ENCODE measurements at places on chromosomes 7 and 10.

GRCh38 chr10:97648562-97649404 is 8.3 kb downstream of the PI4K2A start:
- no peak for DNase-seq

GRCh38 chr7:46411236-46411635 is 490.2 kb upstream of the IGFBP3 start:
- DNase-seq: no peak

DNA sequence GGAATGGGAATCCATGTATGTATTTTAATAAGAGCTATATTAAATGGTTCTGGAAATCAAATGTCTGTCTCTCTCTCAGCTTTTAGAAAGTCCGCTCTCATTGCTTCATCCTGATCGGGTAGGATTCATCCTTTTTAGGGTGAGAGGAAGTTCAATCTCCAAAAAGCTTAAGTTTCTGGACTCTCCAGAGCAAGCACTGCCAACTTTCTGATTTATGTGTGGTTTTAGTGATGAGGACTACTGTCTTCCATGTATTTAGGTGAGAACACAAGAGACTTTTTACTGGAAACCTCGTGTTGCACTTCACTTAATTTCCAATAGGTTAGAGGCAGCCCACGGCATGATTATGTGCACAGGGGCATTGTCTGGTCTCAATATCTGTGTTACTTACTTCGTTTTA is 267.9 kb downstream of the SUGCT start:
- DNase-seq: no peak

DNA sequence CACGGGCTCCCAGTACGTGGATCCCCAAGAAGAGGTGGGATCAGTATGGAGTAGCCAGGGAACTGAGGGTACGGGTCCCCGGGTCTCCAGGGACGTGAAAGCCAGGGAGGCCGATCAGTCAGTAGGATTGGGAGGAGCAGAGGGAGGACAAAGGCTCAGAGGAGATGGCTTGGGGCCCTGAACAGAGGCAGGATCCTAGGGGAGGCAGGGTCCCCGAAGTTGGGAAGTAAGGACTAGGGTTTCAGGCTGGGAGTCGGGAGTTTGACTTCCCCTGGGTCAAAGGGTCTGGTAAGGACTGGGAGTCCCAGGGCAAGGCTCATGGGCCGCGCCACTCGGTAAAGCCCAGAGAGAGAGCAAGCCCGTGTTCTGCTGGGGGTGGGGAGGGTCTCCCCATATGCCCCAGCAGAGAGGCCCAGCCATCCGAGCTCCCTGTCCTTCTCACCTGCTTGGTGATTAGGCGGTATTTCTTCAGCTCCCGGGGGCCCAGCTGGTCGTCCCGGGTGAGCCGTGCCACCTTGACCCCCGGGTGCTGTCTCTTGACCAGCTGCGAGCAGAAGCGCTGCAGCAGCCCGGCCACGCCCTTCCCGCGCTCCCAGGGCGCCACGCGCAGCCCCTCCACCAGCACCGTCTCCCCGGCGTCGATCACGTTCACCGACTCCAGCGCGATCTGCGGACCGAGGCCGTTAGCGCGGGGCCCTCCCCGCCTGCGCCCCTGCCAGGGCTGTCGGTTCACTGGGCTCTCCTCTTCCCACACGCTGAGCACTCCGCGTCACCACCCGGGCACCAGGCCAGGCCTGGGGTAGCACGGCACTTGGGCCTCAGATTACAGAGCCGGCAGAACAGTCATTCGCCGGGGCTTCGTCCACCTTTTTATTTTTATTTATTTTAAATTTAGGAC is 7.0 kb downstream of the NAT16 start:
- DNase-seq: peak; percentile 92

DNA sequence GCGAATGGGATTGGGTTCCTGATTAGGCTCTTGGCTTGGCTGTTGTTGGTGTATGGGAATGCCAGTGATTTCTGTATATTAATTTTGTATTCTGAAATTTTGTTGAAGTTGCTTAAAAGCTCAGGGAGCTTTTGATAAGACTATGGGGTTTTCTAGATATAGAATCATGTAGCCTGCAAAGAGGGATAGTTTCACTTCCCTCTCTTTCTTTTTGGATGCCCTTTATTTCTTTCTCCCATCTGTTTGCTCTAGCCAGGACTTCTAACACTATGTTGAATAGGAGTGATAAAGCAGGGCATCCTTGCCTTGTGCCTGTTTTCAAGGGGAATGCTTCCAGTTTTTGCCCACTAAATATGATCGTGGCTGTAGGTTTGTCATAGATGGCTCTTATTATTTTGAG is 40.4 kb upstream of the MPP7 start:
- no peak for DNase-seq

GRCh38 chr7:70208236-70209063 is 610.2 kb downstream of the AUTS2 start:
- no peak for DNase-seq

GRCh38 chr10:122500194-122500593 is 38.8 kb downstream of the HTRA1 start:
- DNase-seq: no peak

- DNase-seq: no peak
These were observed 153.6 kb downstream of the AOAH start for GRCh38 chr7:36570528-36571189.

DNA sequence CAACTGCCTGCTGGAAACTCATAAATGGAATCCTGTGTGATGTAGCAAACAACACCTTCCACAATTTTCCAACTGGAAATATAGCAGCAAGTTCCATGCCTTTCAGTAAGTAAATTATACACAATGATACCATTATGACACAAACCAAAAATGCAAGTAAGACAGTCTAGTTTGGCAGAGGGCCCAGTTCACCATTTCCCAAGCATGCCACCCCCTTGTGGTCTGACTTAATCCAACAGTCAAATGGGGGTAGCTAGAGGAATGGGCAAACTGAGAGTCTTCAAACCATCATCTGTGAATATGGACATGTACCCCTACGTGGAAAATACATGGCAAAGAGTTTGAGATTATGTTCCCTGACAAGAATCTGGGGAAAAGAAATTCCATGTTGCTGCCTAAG is 137.6 kb upstream of the VWC2 start:
- no peak for DNase-seq

DNA sequence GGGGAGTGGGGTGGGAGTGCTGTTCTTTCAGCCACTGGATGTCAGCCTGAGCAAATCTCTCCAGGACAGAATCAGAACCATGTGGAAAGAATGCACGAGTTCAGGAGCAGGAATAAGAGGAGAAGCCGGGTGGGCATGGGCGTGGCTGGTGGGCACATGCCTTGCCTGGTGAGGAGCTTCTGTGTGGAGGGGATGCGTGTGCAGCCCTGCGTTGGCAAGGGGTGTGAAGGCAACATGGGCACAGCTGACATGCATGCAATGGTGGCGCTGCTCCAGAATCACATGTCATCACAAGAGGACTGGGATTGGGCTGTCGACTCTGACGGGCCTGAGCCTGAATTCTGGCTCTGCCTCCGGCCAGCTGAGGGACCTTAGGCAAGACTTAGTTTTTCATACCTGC is 162.1 kb downstream of the ADAM12 start:
- DNase-seq: no peak

DNA sequence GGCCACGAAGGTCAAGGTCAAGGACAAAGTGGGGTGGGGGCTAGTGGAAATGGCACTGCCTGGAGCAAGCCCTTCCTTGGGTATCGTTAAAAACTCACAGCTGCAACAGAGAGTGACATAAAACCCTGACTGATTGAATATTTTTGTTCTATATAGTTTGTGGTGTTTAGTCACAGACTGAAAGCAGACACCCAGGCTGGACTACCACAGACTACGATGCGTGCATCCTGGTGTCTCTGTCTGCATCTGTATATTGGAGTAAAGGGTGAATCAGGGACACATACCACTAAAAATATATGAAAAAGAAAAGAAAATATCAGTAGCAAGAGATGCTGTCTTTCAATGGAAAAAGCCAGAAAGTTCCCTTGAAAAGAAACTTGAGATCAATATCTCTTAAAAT is 101.4 kb downstream of the KLF6 start:
- DNase-seq: no peak

DNA sequence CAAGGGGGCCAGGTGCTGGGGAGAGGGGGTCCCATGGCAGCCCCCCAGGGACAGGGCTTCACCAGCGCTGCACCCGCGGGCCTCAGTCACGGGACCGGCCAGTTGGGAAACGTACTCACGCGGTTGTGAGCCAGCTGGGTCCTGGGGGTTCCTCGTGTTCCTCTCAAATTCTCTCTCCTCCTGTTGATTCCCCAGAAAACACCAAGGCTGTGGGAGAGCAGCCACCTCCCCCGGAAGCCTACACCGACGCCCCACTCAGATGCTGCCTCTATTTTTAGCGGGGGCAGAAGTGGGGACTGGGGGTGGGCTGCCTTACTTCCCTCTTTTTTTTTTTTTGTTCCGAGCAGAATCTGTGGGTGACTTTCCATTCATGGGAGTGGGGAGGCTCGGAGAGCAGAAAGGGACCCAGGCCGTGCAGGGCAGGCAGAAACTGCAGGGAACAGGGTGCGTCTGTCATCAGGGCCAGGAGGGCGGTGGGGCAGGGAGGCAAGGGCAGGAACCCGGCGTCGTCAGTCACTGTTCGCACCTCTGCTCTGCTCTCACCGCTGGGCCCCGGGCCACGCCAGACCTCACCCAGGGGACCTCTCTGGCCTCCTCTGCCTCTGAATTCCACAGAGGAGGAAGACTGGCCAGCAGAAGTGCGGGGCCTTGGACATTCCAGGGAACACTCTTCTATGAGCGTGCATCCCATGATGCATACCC is 63.1 kb downstream of the CARD11 start:
- no peak for DNase-seq

- no peak for DNase-seq
These were observed 49.9 kb downstream of the DNAJC1 start for GRCh38 chr10:21953585-21954057.

- DNase-seq: no peak
These were observed 189.9 kb downstream of the NEBL start for GRCh38 chr10:20707251-20707650.

DNA sequence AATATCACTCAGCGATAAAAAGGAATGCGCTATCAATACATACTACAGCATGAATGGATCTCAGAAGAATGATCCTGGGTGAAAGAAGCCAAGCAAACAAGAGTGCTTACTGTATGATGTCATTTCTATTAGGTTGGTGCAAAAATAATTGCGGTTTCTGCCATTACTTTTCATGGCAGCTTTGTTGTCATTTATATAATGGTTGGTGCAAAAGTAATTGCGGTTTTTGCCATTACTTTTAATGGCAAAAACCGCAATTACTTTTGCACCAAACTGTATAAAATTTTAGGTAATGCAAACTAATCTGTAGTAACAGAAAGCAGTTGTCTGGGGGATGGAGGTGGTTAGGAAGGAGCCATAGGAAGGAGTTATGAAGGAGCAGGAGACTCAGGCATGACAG is 318.3 kb upstream of the ZMIZ1 start:
- no peak for DNase-seq

GRCh38 chr10:97888641-97889262 is 39.1 kb downstream of the GOLGA7B start:
- no peak for DNase-seq

DNA sequence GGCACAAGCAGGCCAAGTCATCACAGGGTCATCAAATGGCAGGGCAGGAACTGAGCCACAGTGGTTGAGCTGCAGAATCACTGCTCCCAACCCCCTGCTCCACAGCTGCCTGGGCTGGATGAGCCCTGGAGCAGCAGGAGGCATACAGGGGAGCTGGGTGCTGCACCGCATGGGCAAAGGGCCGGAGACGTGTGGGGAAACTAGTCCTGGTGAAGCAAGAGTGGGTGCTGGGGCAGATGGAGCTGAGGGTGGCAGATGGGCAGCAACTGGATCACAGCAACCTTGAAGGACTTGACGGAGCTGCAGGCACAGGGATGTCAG is 16.0 kb upstream of the VOPP1 start:
- DNase-seq: no peak

DNA sequence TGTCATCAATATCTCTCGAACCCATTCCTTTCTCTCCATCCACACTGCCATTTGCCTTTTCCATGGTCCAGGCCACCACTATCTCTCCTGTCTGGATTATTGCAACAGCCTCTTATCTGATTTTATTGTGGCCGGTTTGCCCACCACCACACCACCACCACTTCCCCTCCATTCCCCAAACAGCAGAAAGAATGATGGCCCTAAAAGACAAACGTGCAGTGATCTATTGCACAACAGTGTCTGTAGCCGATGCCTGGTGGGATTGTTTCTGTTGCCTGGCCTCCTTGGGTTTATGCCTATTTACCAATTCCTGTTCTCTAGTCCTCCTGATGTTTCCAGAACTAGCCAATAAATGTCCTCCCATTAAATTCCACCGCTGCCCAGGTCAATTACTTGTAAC is 10.2 kb upstream of the ST8SIA6 start:
- no peak for DNase-seq

DNA sequence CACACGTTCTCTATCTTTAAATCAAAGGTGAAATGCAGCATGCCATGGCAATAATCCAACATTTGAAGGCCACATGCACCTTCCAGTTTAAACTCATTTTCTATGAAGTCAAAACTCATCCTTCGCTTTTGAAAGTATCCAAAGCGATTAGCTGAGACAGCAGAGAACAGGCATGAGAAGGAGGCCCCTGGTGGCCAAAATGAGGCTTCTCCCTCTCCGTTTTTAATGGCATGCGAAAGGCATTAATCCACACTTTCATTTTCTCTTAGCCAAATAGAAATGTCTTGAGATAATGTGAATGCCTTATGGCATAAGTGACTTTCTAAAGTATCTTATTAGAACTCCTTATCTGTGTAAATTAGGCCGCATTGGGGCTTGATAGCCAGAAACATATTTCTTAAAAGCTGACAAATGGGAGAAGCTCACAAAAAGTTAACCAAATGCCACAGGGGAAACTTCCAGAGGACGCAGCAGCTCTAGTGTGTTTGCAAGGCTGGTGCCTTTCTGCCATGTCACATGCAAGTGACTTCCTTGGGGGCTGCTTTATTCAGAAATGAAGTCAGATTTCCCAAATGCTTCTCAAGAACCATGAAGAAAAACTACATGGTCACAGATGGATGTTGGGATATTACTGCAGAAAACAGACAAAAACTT is 1189.6 kb downstream of the SORCS1 start:
- DNase-seq: no peak

DNA sequence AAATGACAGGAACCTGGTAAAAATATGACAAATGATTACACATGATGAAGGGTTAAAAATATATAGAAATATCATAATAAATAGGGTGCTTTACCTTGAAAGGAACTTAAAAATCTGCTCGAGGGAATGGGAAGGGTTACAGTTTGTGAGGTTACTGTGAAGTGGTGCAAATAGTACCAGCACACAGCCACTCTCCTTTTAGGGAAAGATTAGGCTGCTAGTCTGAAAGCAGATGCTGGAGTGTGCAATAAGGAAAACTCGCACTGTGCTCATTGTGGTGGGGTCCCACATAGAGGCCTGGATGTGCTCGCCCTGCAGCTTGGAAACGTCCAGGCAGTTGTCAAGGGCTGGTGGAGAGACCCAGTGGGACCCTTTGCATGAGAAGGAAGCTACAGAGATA is 145.9 kb upstream of the TBX20 start:
- no peak for DNase-seq

DNA sequence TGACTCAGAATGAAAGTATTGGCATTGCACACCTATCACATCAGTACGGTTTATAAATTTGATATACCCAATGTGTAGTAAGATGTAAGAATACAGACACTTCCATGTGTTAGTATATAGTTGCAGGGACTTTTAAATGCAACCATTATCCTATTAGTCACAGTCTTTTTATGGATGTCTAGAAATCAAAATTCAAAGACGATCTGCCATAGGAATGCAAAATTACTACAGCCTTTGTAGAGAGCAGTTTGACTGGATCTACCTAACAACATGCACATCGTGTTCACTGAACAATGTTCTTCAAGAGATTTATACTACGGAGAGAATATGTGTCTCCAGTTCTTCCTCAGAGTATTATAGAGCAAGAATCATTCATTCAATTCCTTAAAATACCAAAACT is 317.3 kb upstream of the HGF start:
- DNase-seq: no peak

GRCh38 chr7:54719974-54720373 is 39.0 kb downstream of the SEC61G start:
- no peak for DNase-seq

Data from osteocyte (in vitro differentiated cells).